ENCODE measurements at places on chromosomes 5 and 9. TPM values are rescaled to one million over a fixed set of nuclear protein-coding genes. Genes with fewer than 3 reads are reported as not detected.

- no peak for DNase-seq
Measured at GRCh38 chr9:131845305-131846298, 105.7 kb upstream of the RAPGEF1 start.

HNRNPK gene
- total RNA-seq: 289 TPM

ADGRV1 gene
- not detected for total RNA-seq

GRCh38 chr5:143113461-143113860, 290.0 kb downstream of the NR3C1 start:
- no peak for DNase-seq

DNA sequence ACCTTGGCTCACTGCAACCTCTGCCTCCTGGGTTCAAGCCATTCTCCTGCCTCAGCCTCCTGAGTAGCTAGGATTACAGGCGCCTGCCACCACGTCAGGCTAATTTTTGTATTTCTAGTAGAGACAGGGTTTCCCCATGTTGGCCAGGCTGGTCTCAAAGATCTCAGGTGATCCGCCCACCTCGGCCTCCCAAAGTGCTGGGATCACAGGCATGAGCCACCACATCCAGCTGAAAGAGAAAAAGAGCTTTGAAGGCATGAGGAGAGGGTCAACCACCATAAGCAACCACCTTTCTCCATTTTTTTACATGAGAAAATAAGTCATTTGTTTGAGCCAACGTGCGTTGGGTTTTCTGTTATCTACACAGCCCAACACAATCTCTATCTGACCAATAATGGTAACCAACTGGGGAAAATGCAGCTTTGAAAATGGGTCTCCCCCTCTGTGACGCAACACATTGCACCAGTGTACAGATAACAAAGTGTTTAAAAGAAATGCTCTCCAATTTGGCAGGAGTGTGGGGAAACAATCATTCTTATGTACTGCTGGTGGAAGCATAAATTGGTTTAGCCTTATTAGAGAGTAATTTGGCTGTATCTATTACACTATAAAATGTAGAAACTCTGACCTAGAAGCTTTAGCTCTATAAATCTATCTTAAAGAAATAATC, 45.8 kb upstream of the ZBTB43 start:
- no peak for DNase-seq

DNA sequence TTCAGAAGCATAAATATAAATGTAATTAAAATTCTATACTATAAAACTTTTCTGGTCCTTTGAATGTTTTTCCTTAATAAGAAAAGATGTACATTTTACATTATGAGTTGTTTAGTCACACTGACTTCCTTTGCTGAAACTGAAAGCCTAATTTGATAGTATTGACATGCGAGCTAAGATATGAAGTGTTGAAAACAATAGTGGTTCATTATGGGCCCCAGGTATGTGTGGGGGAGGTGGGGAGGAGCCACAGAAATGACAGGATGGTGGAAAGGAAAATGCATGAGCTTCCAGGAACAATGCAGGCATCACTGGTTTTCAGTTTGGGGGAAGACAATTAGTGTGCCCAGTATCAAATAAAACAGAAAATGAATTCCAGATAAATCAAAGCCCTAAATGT, 35.4 kb upstream of the RLN1 start:
- no peak for DNase-seq

- no peak for DNase-seq
Measured at GRCh38 chr9:81599837-81600236, 89.5 kb downstream of the TLE1 start.

ANKRD34B gene
- total RNA-seq: not detected

ARRDC3 gene
- total RNA-seq: 16.5 TPM

PLPP6 gene
- total RNA-seq: 1.8 TPM

ENC1 gene
- total RNA-seq: 2.7 TPM

DNA sequence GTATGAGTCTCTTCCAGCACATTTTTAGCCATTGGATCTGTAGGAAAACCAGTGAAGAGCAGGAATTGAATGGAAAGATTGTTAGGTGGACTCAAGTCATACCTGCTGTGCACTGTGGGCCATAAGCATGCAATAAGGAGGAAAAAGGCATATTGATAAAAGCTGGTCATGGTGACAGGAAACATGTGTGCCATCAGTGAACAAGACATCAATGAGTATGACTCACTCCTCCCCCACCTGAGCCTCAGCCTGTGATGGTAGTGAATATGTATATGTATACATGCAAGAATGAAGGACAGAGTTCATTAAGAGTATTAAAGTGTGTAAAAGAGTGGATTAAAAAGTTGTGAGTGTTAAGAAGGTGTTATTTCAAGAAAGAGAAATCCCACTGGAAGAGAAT, 164.5 kb downstream of the TMEM38B start:
- DNase-seq: no peak

TTC23L gene
- total RNA-seq: not detected

- DNase-seq: no peak
Measured at GRCh38 chr9:113223963-113224362, 2.6 kb downstream of the SLC31A1 start.
